Effector CD8-positive, alpha-beta T cell (primary cell): ENCODE measurements at places on chromosomes 3 and 15.

DNA sequence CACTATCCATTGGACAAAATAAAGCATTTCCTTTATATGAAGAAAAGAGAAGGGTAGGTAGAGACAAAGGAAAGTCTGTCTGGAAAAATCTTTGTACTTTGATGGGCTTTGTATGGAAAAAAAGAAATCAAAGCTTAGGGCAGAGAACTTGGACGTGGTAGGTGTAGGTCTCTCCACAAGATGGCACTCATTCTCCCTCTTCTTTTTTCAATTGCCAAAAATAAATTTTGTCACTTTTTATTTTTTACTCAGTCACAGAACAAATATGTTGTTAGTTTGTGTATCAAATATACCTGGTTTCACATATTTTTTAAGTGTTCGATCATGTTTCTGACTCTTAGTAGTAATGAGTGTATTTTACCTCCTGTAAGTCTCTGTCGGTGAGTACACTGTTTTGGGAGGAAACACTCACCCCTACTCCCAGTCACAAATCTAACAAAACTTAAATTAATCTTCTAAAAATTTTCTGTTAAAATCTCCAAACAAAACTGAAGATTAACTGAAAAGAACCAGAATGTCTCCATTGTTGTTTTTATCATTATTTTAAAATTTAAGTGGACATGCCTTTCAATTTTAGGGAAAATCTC is 415.8 kb upstream of the GOLIM4 start:
- DNase-seq, result no peak

DNA sequence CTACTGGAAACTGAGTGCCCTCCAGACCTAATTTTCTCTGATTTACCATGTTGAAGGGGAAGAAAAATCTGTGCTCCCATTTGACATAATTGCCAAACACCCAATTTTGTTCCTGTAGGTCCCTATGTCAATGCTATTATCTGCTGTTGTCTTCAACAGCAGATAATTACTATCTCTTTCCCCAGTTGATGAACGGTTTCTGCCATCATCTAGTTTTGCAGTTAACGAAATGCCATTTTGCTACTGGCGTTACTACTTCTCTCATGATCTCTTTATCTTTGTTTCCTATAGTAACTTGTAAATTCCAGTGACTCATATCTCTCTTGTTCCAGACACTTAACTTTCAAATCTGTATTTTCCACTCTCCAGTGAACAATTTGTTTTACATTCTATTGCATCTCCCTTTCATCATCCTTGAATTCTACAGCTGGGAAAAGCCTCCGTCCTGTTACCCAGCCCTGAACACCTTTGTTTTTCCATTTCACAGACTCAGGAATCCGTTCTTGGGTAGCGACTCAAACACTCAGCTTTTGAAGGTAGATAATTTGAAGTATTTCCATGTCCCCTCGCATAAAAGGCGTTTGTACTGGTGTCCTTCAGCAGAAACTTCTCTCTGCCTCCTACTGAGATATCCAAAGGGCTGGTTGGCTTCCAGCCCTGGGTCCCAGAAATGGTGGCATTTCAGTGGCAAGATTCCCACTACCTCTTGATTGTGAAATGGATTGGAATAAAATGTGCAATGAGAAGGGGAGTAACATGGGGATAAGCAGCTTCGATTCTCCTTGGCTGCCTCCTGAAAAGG is 111.7 kb downstream of the FOXB1 start:
- no peak for DNase-seq

- no peak for DNase-seq
Measured at GRCh38 chr3:134374105-134374790, at the start of gene AMOTL2. Gene AMOTL2 (minus strand): TSS chr3:134374447. CDS start chr3:134371433, 3,014 bp downstream.

DNA sequence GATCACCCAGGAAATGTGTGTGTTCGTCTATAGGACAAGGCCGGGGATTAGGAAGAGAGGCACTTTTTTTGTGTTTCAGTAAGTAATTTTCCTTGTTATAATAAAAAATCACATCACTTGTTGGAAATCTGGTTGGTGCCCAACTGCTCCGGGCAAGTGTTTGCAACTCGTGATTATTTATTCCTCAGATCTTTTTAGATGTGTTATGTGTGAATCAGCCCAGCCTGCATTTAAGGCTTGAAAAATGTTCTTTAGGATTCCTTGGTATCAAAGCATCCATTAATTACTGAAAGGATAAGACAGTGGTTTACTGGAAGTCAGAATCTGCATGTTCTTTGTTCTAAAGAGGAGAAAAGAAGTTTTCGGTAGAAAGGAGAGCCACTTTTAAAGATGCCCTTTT is 345.6 kb downstream of the FEZF2 start:
- DNase-seq, result no peak

- no peak for DNase-seq
Measured at GRCh38 chr15:31470756-31471155, 144.1 kb downstream of the KLF13 start.

DNA sequence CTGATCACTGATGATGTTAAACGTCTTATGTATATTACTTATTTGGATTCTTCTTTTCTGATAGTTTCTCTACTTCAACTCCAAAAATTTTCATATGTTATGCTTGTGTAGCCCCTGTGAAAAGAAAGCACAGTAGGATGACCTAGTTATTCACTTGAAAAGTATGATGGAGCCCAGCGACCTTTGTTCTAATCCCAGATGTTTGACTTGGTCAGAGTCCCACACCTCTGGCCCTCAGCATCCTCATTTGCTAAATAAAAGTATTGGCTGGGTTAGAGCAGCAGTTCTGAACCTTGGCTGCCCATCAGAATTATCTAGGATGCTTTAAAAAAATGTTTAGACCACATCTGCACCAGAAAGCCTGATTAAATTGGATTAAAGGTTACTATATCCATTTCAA is 173.7 kb downstream of the ATG7 start:
- no peak for DNase-seq

GRCh38 chr15:52657338-52657737 is 21.9 kb downstream of the ATOSA start:
- no peak for DNase-seq
